ENCODE measurements at places on chromosomes 13 and 19.

DNA sequence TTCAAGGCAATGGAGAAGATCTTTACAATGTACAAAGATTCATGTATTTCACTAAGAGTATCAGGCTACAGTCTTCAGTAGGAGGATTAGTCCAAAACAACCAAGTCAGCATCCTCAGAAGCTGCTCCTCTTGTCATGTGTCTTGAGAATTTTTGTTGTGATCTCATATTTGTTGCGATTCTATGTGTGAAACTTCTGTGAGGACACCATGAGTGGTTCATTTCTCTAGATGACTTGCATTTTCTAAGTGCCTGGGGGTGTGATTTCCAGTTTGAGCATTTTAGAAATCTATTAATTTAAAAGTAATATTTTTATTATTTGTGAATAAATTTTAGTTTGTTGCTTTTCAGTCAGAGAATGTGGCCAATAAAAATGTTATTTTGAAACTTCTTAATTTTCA is 94.5 kb downstream of the RAP2A start:
- no peak for DNase-seq

GRCh38 chr13:50917572-50917971 is 8.0 kb downstream of the RNASEH2B start:
- DNase-seq, result no peak

DNA sequence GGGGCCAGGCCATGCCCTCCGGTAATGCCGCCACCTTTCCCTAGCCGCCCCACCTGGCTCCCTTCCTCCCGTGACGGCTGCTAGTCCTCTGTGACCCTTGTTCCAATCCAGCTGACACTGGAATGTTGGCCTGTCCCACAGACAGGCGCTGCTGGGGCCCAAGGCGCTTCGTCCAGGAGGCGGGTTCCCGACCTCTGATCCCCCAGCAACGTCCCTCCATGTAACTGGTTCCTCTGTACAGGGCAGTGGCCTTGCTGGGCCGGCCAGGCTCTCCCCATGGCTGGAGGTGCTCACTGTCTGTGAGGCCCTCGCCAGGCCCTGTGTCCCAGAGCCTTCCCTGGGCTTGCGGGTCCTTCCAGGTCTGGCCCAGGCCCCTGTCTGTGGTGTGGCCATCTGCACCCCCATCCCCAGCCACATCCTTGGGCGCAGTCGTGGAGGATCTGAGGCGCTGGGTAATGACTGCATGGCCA is 6.8 kb upstream of the GRIN3B start:
- DNase-seq, result no peak

- DNase-seq, result no peak
Measured at GRCh38 chr19:18541258-18541991, 1.9 kb downstream of the FKBP8 start.

DNA sequence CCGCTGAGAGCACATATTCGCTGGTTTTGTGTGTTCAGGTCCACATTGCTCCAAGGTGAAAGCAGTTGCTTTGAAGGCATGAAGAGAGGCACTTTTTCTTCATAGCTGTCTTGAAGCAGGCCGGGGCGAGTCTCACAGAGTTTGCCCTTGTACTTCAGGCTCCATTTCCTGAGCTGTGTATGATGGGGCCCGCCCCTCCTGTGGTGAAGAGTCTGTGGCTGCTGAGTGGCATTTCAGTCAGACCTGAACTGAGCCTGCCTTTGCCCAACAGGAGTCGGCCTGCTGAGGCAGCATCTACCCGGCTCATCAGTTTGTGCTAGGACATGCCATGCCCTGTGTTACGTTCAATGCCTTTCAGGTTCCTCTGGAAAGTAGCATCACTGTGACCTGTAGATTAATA is 44.4 kb upstream of the C1QTNF9 start:
- no peak for DNase-seq

Data from stimulated activated CD4-positive, alpha-beta T cell treated with anti-CD3 and anti-CD28 coated beads, Interleukin-1b, Interleukin-23, amount 100 ng/mL, for 24 hours (primary cell).